Heart right ventricle (tissue), 16 donors: ENCODE measurements at places on chromosomes 5 and 9. TPM values are rescaled to one million over a fixed set of nuclear protein-coding genes. Genes with fewer than 3 reads are reported as not detected.
A peak's percentile ranks its signal among the peaks of the same experiment; 100 is the strongest.

GRCh38 chr5:125719681-125720347 is 703.4 kb upstream of the GRAMD2B start:
- H3K27ac ChIP-seq: no peak overlapping the region
- no peak for DNase-seq
- no peaks in the 10 kb centered on the region for H3K27me3 ChIP-seq
- no peaks in the 10 kb centered on the region for H3K4me1 ChIP-seq
- H3K4me3 ChIP-seq: no peak overlapping the region

- H3K4me3 ChIP-seq: no peak overlapping the region
- no peaks in the 10 kb centered on the region for H3K36me3 ChIP-seq
- no peaks in the 10 kb centered on the region for H3K27me3 ChIP-seq
Measured at GRCh38 chr5:59279979-59280378, 613.5 kb downstream of the PDE4D start.

DNA sequence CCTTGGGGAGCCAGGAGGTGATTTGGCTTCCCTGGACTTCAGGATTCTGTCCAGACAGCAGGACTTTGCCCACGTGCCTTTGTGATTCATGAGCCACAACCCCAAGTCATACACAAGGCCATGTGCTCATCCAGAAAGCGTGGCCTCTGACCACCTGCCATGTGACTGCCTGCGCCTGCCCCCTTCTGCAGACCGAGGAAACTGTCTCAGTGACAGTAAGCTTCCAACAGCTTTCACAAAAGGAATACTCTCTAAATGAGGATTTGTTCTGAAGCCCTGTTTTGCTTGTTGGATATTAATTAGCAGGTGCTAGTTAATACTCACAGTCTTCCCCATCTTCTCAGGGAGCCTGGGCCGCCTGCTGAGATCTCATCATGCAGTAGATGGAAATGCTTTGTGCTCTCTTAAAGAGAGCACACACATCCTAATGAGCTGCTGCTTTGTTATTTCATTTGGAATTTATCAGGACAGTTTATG is 36.9 kb upstream of the ANGPTL2 start:
- DNase-seq: peak; percentile 65
- peaks cover 13% of the 10 kb centered on the region for H3K4me1 ChIP-seq
- H3K4me3 ChIP-seq: no peak overlapping the region
- H3K27ac ChIP-seq: no peak overlapping the region
- no peaks in the 10 kb centered on the region for H3K27me3 ChIP-seq
- H3K36me3 ChIP-seq: no peaks in the 10 kb centered on the region

Gene NFIB
- 126 TPM for total RNA-seq

Gene TEK
- 15.2 TPM for total RNA-seq

Gene SLC36A3
- total RNA-seq: not detected

DNA sequence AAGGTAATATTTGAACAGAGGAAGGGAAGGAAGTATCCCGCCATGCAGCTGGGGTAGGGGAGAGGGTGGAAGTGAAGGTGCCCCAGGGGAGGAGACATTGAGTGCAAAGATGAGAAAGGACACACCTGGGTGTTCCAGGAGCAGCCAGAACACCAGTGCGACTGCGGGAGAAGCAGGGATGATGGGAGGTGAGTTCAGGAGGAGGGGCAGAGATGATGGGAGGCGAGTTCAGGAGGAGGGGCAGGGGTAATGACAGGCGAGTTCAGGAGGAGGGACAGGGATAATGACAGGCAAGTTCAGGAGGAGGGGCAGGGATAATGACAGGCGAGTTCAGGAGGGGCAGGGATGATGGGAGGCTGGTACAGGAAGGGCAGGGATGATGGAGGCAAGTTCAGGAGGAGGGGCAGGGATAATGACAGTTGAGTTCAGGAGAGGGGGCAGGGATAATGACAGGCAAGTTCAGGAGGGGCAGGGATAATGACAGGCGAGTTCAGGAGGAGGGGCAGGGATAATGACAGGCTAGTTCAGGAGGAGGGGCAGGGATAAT is 17.2 kb upstream of the SPOCK1 start:
- H3K36me3 ChIP-seq: no peaks in the 10 kb centered on the region
- no peak overlapping the region for H3K4me3 ChIP-seq
- no peak overlapping the region for H3K27ac ChIP-seq
- H3K4me1 ChIP-seq: no peaks in the 10 kb centered on the region

Gene HACD4
- 0.70 TPM for total RNA-seq

DNA sequence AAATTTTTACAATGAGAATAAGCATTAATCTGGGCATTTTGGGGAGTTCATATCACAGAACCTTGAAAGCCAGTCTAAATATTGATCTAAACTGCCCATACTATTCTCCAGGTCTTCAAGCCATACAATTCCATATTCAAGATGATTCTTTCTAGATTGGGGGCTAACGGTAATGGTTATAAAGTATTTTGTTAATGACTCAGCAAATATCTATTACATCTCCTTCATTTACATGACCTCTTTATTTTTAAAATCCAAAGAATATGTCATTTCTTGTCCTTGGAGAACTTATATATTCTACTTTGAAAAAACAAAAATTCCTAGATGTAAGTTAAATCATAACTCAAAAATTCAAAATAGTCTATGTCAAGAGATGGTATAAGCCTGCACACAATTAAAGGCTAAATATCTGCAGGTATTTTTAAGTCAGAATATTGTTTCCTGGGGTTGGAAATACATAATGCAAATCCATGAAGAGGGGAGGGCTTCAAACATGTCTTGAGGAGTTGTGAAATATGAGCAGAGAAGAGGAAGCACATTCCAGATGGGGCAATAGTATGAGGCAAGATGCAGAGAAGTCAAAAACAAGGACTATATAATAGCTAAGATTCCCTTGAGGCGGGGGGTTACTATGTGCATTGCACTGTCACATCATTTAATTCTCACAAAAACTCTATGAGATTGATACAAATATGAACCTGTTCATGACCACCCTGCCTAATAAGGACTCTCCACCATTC is 526.4 kb downstream of the NR2F1-AS1 start:
- no peak overlapping the region for H3K27ac ChIP-seq
- no peaks in the 10 kb centered on the region for H3K27me3 ChIP-seq
- H3K4me1 ChIP-seq: no peaks in the 10 kb centered on the region

GRCh38 chr5:61995486-61995885 is 310.5 kb upstream of the KIF2A start:
- DNase-seq: no peak
- H3K27me3 ChIP-seq: no peaks in the 10 kb centered on the region
- H3K27ac ChIP-seq: no peak overlapping the region
- H3K4me3 ChIP-seq: no peak overlapping the region
- no peaks in the 10 kb centered on the region for H3K4me1 ChIP-seq
- H3K36me3 ChIP-seq: no peaks in the 10 kb centered on the region

Gene PRDM9
- total RNA-seq: not detected

- no peak overlapping the region for H3K27ac ChIP-seq
- DNase-seq: peak; percentile 4
- no peak overlapping the region for H3K4me3 ChIP-seq
- peaks cover 19% of the 10 kb centered on the region for H3K4me1 ChIP-seq
- no peaks in the 10 kb centered on the region for H3K27me3 ChIP-seq
Measured at GRCh38 chr9:134318941-134319305, 7.3 kb upstream of the RXRA start.

- no peak overlapping the region for H3K4me3 ChIP-seq
- no peaks in the 10 kb centered on the region for H3K4me1 ChIP-seq
- no peaks in the 10 kb centered on the region for H3K27me3 ChIP-seq
- no peaks in the 10 kb centered on the region for H3K36me3 ChIP-seq
- no peak for DNase-seq
Measured at GRCh38 chr9:114049441-114050225, 28.5 kb downstream of the AMBP start.

Gene IGIP
- 13.4 TPM for total RNA-seq

GRCh38 chr9:127878652-127879390 is 1.3 kb upstream of the AK1 start:
- no peaks in the 10 kb centered on the region for H3K27me3 ChIP-seq
- DNase-seq: no peak
- H3K4me3 ChIP-seq: no peak overlapping the region
- H3K36me3 ChIP-seq: no peaks in the 10 kb centered on the region

Gene STPG3
- not detected for total RNA-seq

- no peaks in the 10 kb centered on the region for H3K27me3 ChIP-seq
- no peaks in the 10 kb centered on the region for H3K36me3 ChIP-seq
- no peak for DNase-seq
- H3K4me1 ChIP-seq: no peaks in the 10 kb centered on the region
Measured at GRCh38 chr5:121378046-121378445, 473.6 kb upstream of the FTMT start.

- no peaks in the 10 kb centered on the region for H3K27me3 ChIP-seq
- peaks cover 28% of the 10 kb centered on the region for H3K4me1 ChIP-seq
- no peak for DNase-seq
- peak overlapping the region; percentile 98 for H3K27ac ChIP-seq
Measured at GRCh38 chr9:107636571-107637381, 147.2 kb upstream of the KLF4 start.

DNA sequence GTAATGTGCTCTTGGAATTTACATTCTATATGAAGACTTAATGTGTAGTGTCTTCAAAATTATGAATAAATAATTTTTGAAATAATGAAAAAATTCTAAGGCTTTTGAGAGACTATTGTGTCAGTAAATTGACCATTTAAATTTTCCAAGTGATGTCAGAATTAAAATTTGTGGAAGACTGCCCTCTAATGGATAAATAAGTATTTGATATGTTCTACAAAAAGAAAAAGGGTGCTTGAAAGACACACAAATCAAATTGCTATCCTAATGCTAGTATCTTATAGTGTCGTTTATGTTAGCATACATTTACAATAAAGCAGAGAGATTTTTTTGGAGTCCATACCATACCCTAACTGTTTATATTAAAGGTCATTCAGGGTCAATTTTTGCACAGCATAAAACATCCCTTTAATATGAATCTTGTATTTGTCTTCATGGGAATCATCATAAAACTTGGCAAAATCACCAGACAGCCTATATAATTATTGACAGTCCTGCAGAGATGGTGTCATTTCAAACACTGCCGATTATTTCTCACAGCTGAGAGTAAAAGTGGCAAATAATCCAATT is 120.8 kb upstream of the SLC27A6 start:
- DNase-seq: no peak
- H3K27ac ChIP-seq: no peak overlapping the region
- H3K36me3 ChIP-seq: no peaks in the 10 kb centered on the region
- H3K27me3 ChIP-seq: no peaks in the 10 kb centered on the region
- no peak overlapping the region for H3K4me3 ChIP-seq

DNA sequence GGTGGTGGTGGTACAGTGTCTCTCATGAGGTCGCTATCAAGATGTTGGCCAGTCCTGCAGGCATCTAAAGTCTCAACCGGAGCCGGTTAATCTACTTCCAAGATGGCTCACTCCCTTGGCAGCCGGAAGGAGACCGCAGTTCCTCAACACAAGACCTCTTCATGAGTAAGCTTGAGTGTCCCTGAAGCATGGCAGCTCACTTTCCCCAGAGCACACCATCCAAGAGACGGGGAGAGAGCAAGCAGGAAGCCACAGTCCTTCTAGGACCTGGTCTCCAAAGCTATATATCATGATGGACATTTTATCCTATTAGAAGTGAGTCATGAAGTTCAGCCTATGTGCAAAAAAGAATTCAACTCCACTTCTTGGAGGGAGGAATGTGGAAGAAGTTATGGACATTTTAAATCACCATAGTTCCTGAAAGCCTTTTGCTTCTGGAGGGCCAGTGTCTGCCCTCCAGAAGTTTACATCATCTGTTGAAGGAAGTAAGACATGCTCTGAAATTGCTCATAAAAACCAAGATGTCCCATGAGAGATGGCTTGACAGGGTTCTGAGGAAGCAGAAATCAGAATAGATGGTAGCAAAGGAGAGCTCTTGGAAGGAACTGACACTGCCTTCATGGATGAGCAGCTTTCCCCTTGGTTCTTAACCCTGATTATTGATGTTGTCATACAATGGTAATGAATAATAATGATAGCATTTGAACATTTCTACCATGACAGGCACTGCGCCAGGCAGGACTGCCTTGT is 21.3 kb downstream of the GALNT10 start:
- H3K27ac ChIP-seq: no peak overlapping the region
- no peaks in the 10 kb centered on the region for H3K36me3 ChIP-seq
- H3K27me3 ChIP-seq: no peaks in the 10 kb centered on the region
- no peak for DNase-seq
- no peak overlapping the region for H3K4me3 ChIP-seq
- no peaks in the 10 kb centered on the region for H3K4me1 ChIP-seq

Gene SPINK7
- total RNA-seq: not detected

DNA sequence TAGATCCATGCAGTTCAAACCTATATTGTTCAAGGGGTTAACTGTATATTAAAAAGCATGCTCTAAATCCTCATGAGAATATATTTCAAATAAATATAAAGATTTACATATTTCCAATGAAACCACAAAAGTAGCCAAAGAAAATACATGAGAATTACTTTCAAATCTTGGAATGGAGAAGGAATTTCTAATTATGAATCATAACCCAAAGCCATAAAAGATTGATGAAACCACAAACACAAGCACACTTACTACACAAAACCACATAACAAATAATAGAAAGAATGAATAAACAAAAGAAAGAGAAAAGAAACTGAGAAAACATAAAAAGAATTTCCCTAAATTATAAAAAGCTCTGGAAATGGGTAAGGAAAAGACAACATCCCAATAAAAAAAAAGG is 16.0 kb downstream of the ERP44 start:
- H3K36me3 ChIP-seq: no peaks in the 10 kb centered on the region
- no peak overlapping the region for H3K27ac ChIP-seq
- no peak for DNase-seq

DNA sequence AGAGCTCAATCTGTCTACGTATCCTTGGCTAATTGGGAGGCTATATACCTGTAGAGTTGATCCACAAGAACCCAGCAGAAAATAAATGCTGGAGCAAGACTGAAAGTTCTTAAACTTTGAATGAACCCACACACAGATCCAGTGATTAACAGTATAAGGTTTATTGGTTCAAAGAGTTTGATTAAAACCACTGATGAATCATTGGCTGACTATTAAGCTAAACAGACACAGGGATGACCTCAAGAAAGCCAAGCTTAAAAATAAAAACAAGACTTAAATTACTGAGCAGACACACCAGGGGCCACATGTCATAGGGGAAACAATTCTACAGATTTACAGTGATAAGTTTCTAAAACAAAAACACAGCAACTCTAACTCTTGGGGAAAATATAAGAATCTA is 163.6 kb downstream of the SPATA31D1 start:
- no peak overlapping the region for H3K4me3 ChIP-seq
- no peak for DNase-seq
- H3K27me3 ChIP-seq: peaks cover 8% of the 10 kb centered on the region
- H3K36me3 ChIP-seq: no peaks in the 10 kb centered on the region

GRCh38 chr9:13140843-13141592 is 138.5 kb downstream of the MPDZ start:
- no peak overlapping the region for H3K4me3 ChIP-seq
- no peak for DNase-seq
- no peaks in the 10 kb centered on the region for H3K27me3 ChIP-seq
- no peak overlapping the region for H3K27ac ChIP-seq
- peaks cover 10% of the 10 kb centered on the region for H3K36me3 ChIP-seq

Gene SLC6A3
- 0.19 TPM for total RNA-seq
